Kidney tubule cell (primary cell): ENCODE measurements at places on chromosomes 2 and 18.

- no peak for DNase-seq
Observed at GRCh38 chr2:98087447-98088020, 567 bp downstream of the VWA3B start.

- DNase-seq = peak; percentile 47
Observed at GRCh38 chr2:118049140-118049815, 35.4 kb upstream of the CCDC93 start.

DNA sequence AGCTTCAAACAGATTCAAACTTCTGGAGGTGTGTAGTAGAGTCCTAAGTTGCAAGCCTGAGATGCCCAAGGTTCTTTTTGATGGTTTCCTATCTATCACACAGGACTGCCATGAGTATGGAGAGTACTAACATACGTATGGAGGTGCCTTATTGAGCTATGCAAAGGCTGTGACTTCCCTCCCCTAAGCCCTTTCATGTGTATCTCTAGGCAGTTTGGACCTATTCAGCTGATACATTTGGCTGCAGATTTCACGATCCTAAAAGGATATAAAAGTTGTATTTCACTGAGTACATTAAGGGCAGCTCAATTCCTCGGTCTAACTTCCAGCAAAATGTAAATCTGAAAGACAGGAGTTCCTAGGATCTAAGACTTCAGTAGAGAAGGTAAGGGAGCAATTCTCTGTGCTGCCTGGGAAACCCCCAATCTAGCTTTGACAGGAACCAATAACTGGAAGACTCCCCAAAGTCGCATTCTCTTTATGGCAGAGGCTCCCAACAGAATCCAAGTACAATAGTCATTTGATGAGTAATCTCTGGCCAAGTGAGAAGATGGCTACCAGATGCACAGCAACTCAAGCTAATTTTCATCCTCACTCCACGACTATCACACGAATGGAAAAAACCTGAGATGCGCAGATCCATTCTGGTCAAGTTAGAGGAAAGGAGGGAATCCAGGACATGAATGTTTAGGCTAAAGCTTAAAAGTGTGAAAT lies 83.8 kb downstream of the ATL2 start:
- DNase-seq = no peak

DNA sequence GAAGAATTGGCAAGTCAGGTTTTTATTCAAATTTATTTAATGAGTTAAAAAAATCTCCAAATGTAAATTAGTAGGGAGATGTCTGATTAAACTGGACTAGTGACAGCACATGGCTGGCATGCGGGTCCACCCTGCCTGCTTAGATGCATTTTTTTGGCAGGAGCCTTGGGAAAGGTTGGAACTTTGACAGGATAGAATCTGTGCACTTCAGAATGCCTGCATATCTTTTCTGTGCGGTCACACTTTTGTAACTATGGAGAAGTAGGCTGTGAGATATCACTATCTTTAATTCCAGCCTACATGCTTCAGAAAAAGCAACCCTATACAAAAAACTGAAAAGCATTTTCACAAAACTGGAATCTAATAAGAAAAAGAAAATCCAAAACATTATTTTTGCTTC lies 317.8 kb downstream of the MBD2 start:
- DNase-seq = no peak

DNA sequence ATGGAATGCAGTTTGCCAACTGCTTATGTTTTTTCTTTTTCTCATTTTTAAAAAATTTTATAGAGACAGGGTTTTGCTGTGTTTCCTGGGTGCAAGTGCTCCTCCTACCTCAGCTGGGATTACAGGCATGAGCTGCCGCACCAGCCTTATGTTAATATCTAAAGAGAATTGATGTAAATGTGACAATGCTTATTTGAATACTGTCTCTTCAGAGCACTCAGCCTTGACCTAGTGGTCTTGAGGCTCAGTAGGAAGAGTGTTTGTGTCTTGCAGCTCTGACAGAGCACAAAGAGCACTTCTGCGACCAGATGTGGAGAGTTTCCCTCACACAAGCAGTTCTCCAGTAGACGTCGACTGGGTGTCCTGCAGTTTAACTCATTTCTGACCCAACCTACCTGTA lies 55.3 kb downstream of the ARHGEF4 start:
- DNase-seq = no peak

GRCh38 chr2:159136391-159136790 lies 150.1 kb downstream of the WDSUB1 start:
- no peak for DNase-seq

GRCh38 chr2:178043266-178043665 lies 29.3 kb downstream of the PDE11A start:
- DNase-seq = no peak

GRCh38 chr2:7007488-7007845 lies 90.3 kb downstream of the RNF144A start:
- no peak for DNase-seq

- DNase-seq = no peak
Observed at GRCh38 chr2:72988041-72988440, 70.7 kb downstream of the EMX1 start.

GRCh38 chr2:40352041-40352702 lies 99.7 kb downstream of the SLC8A1 start:
- DNase-seq = no peak

DNA sequence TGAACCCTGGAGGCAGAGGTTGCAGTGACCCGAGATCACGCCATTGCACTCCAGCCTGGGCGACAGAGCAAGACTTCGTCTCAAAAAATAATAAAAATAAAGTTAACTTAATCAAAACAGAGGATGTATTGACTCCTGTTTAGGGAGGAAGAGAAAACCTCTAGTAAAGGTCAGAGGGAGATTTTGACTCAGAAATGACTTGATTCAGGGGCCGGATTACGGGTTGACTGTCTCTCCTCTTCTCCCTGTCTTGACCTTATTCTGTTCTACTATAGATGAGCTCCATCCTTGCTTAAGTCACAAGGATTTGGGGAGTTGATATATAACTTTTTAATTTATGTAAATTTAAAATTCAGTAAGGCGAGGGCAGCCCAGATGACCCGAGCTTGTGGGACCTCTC lies 71.0 kb downstream of the COX7A2L start:
- no peak for DNase-seq

DNA sequence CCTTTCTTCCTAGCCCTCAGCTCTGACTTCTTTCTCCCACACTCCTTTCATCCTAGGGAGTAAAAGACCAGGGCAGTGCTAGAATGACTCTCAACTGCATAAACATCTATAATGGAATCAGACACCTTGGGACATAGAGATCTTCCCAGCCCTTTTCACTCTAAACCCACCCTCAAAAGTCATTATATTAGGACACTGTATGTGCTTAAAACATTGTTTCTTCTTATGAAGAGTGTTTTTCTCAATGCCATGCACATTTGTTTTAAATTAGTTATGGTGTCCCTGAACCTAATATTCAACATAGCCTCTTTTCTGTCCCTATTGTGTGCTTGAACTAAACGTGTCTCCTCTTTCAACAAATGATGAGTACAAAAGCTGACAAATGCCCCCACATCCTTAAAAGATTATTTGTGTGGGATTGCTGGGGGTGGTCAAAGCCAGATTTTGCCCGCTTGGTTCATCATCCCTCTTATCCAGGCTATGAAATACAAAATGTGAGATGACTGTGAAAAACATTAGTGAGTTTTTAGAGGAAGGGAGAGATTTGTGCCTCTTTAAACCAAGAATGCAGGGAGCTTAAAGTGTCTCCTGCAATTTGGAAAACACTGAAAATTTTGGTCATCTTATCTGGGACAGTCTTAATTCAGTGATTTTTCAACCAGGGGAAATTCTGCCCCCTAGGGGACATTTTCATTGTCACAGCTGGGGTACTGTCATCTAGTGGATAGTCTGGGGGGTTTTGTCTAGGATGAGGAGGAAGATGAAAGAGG lies 29.0 kb downstream of the SERPINB5 start:
- DNase-seq = peak; percentile 27

- DNase-seq = no peak
Observed at GRCh38 chr18:30985753-30986152, 56.8 kb downstream of the DSC3 start.

GRCh38 chr2:173590276-173590861 lies 235.7 kb downstream of the CDCA7 start:
- DNase-seq = peak; percentile 98

GRCh38 chr2:19214682-19215391 lies 143.6 kb downstream of the OSR1 start:
- DNase-seq = no peak

DNA sequence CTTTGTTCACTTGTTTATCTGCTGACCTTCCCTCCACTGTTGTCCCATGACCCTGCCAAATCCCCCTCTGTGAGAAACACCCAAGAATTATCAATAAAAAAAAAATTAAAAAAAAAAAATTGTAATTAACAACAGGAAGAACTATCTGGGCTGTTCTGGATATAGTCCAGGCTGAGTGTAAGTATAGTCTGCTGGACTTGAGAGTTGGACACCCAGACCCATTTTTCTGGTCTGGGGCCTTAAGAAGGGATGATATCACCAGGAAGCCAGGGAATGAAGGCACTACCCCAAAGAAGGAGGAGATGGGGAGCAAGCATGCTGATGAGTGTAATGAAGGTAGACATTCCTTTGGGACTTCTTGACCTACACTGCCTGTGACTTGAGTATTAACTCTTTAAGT lies 72.1 kb upstream of the ZFP36L2 start:
- DNase-seq = no peak

DNA sequence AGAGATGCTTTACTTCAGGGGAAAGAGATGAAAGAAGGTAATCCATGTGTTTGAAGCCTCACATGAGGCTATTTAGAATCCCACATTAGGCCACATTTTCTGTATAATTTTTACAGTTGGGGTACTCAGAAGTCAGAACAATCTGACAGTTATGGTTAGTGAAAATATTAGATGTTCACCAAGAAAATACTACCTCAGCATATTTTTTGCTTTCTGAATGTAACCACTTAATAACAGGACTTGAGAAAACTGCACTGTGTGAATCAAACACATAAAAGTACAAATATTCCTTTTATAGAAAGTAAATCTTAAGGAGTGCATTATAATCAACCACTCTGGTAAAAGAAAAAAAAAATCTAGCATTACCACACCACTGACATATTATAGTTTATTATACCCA lies 169.3 kb downstream of the SATB2 start:
- no peak for DNase-seq

DNA sequence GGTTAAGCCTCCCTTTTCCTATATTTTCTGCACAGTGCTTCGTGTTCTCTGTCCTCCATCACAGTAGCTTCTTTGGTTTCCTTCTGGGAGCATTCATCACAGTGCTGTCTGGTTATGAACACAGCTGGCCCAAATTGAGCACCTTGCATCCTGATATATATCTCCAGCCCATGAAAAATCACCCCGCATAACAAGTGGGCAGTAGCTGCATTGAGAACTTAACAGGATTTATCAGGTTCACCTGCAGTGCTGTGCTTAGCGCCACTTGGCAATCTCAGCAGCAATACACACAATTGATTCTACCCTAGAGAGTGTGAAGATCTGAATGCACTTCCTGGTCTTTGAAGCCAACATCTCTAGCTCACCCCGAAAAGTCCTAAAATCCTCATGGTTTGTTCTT lies 408.0 kb downstream of the RNF144A start:
- DNase-seq = no peak

DNA sequence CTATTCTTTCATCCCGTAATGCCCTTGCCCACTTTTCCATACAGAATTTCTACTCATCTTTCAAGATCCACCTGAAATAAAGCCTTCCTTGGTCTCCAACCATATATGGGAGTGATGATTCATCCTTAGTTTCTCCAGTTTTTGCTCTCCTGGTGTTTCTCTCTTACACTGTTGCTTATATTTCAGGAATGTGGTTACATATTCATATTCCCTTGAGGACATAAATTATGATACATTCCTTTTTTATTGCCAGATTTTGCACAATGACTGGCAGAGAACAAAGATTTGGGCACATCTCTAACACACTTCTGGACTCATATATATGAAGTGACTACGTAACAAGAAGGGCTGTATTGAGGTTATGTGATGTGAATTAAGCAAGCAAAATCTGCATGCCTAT lies 1573.4 kb upstream of the NXPH2 start:
- DNase-seq = peak; percentile 22

DNA sequence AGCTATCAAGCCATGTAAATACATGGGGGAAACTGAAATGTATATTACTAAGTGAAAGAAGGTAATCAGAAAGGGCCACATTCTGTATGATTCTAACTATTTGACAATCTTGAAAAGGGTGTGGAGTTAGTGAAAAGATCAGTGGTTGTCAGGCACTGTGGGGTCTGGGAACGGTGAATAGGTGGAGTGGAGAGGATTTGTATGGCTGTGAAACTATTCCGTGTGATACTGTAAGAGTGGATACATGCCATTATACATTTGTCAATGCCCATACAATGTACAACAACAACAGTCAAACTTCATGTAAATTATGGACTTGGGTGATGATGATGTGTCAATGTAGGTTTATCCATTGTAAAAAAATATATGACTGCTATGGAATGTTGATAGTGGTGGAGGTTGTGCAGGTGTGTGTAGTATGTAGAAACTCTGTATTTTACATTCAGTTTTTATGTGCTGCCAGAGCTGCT lies 1116.2 kb downstream of the SUCLG1 start:
- DNase-seq = no peak

DNA sequence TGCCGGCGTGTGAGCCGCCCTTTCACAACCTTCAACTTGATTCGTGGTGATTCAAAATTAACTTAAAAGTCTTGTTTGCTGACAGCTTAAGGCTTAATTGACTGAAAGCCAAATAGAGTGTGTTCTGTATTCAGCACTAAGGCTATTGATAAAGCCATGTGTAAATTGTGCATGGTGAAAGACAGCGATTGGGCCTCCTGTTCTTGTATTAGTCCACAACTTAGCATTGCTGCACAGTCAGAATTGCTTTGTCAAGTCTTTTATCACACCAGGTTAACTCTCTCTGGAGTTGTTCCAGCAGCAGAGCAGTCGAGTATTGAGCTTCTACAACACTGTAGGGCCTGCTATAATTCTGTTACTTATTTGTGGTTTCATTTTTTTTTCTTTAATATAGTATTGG lies 210.1 kb downstream of the WDR7 start:
- no peak for DNase-seq

DNA sequence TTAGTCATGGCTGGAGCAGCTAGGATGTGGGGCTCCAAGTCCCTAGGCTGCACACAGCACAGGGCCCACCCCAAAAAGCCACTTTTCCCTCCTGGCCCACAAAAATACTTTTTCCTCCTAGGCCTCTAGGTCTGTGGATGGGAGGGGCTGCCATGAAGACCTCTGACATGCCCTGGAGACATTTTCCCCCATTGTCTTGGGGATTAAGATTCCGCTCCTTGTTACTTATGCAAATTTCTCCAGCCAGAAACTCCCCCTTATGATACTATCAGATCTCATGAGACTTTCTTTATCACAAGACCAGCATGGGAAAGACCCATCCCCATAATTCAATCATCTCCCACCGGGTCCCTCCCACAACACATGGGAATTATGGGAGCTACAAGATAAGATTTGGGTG lies 125.9 kb downstream of the ESCO1 start:
- DNase-seq = no peak

DNA sequence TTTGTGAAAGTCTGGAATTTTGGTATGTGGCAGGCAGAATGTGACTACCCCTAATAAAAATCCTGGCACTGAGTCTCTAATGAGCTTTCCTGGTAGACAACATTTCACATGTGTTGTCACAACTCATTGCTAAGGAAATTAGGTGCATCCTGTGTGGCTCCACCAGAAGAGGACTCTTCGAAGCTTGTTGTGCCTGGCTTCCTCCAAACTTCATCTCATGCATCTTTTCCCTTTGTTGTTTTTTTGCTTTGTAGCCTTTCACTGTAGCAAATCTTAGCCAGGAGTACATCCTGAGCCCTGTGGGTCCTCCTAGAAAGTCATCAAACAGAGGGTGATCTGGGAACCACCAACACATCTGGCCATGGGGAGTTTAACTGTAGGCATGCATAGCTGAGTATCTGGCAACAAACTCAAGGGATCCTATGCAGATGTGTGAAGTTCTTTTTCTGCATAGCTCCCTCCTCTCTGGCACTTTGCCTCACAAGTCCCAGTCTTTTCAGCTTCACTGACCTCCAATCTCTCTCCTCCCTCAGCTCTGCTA lies 42.1 kb upstream of the SERTAD2 start:
- peak; percentile 75 for DNase-seq
